Activated naive CD4-positive, alpha-beta T cell treated with anti-CD3 and anti-CD28 coated beads, Interleukin-2, amount 50 U/mL, for 16 hours (primary cell): ENCODE measurements at places on chromosomes 16 and 17.

DNA sequence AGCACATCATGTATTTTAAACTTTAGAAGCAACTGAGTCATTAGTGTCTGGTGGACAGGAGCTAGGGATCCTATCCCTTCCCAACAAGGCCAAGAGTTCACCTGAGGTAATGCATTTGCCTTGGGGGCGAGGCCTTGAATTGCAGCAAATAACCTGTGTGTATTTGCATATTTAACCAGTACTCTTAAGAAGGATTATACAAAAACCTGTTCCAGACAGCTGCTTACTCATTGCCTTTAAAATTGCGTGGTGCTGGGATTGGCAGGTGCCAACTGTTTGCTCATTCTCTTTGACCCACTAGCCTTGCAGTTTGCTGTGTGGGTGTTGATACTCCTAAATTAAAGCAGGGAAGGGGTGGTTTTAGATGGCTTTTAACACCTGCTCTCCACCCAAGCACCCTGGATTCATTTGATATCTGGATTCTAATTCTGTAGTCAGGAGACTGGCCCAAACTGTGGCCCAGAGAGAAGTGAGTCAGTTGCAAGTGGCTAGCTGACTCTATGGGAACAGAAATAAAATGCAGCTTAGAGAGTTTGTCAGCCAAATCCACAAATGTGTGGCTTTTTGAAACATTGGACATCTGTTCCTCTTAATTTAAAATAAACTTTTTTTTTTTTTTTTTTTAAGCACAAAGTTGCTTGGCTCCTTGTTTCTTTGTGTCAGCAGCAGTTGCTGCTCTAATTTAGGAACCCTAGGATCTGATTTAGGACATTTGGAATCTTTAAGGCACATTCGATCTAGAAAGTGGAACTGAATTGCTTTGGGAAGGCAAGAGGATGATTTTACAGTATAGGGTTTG lies 46.9 kb downstream of the TUBD1 start:
- peak; percentile 56 for DNase-seq

GRCh38 chr17:42748908-42749798 lies 4.3 kb upstream of the EZH1 start:
- no peak for DNase-seq

GRCh38 chr16:13896543-13897182 lies 23.3 kb upstream of the ERCC4 start:
- DNase-seq = no peak

DNA sequence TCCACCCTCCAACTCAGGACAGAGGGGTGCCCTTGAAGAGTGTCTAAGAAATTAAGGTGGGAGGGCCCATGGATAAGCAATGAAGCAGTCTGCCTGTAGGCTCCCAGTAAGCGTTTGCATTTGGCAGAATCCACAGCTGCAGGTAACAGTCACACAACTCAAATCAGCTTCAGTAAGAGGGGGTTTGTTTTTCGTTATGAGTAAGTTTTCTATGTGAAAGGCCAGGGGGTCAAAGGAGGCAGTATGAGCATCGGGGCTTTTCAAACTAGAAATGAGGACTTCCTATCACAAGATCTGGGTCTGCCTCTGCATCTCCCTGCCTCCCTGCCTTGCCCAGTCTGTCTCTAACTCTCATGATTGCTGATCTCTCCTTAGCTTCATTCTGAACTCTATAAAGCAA lies 128.1 kb upstream of the CCL2 start:
- DNase-seq = no peak

DNA sequence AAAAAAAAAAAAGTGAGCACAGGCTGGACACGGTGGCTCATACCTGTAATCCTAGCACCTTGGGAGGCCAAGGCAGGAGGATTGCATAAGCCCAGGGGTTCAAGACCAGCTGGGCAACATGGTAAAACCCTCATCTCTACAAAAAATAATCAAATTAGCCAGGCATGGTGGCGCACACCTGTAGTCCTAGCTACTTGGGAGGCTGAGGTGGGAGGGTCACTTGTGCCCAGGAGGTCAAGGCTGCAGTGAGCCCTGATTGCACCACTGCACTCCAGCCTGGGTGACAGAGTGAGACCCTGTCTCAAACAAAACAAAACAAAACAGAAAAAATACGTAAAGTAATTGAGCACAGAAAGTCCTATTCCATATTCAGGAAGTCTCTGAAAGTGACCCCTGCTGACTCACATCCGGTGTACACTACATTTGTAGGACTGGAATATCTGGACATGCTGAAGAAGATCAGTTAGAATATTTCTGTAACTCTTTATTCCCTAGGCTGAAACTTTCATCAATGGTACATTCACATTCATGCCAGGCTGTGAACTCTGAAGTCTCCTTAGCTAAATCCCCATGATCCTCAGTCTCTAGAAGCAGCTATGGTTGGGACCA lies 66.0 kb upstream of the HAS3 start:
- DNase-seq = no peak

DNA sequence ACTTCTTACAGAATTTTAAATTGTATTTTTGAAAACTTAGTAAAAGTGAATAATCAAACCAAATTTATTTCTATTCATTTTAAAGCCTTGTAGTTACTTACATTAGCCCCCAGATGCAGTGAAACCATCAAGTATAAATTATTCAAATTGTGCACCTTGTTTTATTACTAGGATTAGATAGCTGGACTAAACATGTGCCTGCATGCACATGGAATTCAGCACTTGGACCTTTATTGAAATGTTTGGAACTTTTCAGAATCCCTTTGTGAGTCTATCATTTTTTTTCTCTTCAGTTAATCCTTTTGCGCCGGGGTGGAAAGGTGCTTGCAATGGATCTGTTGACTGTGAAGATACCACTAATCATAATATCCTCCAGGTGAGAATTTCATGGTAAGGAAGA lies 4.7 kb downstream of the ZPBP2 start:
- DNase-seq = no peak

DNA sequence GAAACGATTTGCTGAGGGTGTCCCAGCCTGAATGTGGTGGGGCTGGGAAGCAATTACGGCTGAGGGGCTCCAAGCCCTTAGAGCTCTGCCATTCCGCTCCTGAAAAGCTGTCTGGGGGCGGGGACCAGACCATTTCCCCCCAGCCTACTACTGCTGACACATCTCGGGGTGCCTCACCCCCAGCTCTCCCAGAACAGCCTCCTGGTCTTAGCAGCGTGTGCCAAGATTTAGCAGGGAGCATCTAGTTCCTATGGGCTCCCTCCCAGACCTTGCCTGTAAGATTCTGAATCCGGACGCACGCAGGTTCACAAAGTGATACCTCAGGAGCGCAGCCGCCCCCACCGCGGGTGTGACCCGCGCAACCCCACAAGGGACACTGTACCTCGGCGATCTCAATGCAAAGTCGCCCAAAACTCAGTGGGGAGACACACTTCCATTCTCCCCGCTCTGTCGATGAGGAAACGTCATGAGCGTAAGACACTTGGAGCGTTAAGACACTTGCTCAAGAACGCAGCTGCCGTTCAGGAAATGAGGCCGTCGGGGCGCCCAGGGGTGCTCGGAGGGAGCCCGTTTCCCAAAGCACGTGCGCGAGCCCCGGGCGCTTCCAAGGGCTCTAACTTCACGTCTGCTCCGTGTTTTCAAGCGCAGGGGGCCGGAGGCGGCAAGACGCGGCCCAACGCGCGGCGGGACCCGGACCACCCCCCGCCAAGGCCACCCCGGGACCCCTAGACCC lies 629 bp downstream of the GEMIN4 start:
- DNase-seq = peak; percentile 66

- DNase-seq = peak; percentile 8
Observed at GRCh38 chr17:2695961-2696760, 15.4 kb downstream of the CLUH start.
